ENCODE measurements at places on chromosomes 1 and 21.

DNA sequence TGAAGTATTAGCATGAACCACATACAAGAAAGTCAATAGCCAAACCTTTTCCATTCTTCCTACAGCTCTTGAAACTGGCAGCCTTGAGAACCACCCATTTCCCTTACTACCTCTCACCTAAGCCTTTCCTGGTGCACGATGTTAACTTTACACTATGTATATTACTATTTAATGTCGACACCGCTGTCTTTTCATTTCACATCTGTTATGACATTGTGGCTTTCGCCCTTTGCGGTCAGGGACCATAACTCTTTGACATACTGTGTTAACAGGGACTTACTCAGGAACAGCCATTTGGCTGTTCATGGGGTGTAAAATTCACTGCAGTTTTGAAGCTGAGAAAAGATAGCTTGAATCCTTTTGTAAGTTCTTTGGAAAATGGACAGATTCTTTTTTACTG lies 21.1 kb upstream of the GPR88 start:
- no peak for DNase-seq

DNA sequence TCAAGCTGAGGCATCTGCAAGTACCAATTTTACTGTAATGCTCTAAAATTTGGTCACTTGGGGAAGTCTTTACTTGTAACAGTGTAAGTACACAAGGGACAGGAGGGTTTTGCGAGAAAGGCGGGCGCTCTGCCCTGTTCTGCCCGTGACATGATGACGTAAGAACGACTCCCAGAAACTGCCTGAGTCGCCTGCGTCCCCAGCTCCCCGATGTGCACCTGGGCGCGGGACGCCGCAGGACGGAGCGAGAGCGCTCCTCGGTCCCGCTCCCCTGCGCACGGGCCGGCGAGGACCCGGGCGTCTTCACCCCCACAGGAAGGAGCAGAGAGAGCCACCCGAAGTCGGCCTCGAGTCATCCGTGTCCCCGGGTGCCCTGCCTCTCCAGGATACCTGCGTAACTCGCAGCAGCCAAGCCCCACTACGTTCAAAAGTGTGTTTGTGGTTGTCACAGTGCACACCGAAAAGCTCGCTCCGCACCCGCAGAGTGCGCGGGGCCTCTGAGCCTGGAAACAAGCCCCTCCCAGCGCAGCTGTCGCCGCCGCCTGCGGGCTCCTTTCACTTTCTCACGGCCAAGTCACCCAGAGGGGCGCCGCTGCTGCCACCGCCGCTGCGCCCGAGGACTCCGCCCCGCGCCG lies 3.3 kb upstream of the ZBTB18 start:
- no peak for DNase-seq

DNA sequence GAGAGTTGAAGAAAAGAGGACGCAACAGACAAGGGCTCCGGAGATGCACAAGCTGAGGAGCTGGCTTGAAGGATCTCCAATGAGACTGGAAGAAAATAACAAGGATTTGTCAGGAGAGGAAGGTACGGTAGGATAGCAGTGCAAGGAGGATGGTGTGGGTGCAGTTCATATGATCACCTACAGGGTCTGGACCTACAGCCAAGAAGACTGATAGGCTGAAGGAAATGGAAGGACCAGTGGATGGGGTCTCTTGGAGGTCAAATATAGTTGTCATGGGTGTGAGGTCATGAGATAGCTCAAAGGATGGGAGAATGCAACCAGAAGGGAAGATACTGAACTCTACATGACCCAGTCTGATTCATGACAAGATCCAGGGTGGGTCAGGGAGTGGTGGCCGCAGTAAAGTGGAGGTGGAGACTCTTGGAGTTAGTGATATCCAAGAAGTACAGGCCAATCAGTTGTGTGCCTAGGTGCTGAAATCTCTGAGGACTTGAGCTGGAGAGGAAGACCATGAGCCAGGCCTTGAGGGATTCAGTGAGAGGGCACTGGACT lies 15.3 kb upstream of the KANK4 start:
- DNase-seq: no peak

GRCh38 chr1:145956781-145957442 lies 905 bp downstream of the LIX1L start:
- no peak for DNase-seq

DNA sequence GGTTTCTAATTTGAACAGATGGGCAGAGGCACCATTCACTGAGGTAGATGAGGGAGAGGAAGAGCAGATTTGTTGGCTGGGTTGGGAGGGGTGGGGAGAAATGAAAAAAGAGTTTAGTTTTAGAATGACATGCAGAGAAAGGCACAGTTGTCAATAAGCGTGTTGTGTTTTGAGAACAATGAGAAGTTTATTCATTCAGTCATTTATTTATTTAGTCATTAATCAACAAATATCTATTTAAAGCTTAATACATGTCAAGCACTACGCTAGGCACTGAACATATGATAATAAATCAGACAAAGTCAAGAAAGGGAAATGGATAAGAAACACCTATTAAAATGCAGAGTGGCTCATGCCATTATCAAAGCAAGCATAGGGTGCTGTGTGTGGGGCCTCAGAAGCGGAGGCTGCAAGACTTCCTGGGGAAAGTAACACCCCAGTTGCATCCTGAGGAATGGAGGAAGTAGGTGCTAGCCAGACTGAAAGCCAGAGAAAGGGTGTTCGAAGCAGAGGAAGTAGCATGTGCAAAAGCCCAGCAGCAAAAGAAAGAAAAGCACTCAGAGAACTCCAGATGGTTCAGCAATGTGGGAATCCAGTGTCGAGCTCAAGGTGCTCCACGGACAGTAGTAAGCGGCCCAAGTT lies 114.1 kb downstream of the RNF220 start:
- DNase-seq: no peak

DNA sequence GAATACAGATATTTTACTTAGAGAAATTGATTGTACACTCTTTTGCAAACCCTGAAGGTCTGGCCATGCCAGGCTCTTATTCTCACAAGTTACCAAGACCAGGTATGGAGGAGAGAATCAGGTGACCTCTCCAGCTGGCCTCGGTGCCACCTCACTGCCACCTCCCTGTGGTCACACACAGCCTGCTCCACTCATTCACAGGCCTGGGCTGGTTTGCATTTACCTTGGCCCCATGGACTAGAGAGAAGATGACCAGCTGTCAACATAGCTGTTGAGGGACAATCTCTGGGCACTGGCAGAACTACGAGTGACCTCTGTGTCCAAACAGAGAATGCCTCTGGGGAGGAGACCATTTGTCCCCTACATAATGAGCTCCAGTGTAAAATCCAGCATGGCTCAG lies 291.2 kb upstream of the RUNX1 start:
- DNase-seq: no peak

GRCh38 chr1:156417401-156418020 lies 48.5 kb downstream of the RHBG start:
- DNase-seq: no peak

GRCh38 chr1:184419350-184420161 lies 32.7 kb downstream of the C1orf21 start:
- no peak for DNase-seq

DNA sequence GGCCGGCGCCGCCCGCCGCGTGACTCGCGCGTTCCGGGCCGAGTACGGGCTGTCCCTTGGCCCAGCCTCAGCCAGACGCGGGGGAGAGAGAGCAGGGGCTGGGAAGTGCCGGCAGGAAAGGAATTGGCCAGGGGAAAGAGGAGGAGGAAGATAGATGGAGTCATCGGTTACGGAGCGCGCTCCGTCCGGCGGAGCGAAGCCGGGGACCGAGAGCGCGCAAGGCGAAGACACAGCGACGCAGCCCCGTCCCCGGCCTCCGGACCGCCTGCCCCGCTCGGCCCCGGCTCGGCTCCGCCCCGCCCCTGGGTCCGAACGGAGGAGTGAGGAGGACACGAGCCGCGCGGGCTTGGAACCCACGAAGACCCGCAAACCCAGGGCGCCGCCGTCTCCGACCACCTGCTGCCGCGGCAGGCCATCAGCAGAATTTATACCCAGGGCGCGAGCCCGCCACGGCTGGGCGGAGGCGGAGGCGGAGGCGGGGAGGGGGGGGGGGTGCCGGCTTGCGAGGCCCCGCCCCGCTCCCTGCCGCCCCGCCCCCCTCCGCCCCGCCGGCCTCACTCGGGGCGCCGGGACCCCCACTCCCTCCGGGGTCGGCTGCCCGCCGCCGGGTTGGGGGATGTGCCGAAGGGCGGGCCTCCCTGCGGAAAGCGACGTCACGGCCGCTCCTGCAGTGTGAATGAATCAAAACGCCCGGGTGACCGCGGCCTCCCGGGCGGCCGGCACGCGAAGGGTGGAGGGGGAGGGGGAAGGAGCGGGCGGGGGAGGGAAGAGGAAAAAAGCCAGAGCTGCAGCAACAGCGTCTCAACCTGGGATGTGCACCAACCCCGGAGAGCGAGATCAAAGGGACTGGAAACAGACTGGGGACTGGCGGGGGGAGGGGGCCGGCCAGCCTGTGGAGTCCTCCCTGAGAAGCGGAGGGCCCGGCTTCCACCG lies at the start of gene LHX4:
TSS of gene LHX4 (plus strand) at position 782 of the 933 bp plus-strand sequence. CDS start 266 bp downstream, outside the sequence.
- no peak for DNase-seq

GRCh38 chr21:38990424-38990794 lies 184.7 kb downstream of the ETS2 start:
- DNase-seq: no peak

GRCh38 chr1:204344665-204345355 lies 14.9 kb downstream of the PLEKHA6 start:
- DNase-seq: no peak

DNA sequence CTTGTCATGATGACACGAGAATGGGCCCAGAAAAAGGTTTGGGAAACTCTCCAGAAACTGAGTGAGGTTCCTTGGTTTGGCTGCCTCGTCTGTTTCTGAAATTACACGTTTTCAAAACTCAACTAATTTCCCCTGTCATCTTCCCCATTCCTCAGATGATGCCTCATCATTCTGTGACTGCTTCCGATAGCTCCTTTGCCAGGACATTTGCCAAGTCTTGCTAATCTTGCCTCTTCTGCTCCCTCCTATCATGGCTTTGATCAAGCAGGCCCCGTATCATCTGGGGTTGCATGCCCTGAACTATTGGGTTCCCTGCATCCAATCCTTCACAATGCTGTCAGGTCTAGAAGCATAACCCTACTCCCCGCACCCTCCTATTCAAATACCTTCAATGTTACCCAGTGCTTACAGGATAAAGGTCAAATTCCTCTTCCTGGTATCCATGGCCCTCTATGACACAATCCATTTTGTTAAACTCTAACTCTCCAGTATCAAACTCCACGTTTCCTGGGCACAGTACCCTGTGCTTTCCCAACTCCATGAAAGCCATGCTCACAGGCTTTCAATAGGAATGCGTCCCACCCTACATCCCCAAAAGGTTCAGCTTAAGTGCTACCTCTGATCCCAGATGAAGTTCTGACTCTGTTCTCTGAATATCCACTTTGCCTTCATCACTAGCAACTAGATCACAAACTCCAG lies 22.2 kb upstream of the TMEM200B start:
- no peak for DNase-seq

GRCh38 chr1:30609336-30609998 lies 113.9 kb downstream of the MATN1 start:
- DNase-seq: no peak

GRCh38 chr1:83905315-83905907 lies 93.5 kb downstream of the TTLL7 start:
- no peak for DNase-seq

GRCh38 chr1:177966199-177966598 lies 3.7 kb downstream of the SEC16B start:
- DNase-seq: no peak

DNA sequence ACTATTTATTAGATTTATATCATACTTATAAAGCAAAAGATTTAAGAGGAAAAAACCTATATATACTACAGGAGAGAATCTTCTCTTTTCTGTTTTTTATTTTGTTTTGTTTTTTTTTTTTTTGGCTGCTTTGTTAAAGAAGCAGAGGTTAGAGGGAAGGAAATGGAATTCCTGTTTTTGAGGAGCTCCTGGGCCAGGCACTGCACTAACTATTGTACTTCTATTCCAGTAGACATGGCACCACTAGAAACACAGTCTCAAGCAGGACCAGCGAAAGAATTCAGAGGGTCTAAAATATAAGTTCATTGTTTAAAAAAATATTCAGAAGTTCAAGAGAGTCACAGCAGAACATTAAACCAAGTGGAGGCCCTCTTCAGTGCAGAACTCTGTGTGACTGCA lies 54.7 kb upstream of the CNN3 start:
- no peak for DNase-seq

DNA sequence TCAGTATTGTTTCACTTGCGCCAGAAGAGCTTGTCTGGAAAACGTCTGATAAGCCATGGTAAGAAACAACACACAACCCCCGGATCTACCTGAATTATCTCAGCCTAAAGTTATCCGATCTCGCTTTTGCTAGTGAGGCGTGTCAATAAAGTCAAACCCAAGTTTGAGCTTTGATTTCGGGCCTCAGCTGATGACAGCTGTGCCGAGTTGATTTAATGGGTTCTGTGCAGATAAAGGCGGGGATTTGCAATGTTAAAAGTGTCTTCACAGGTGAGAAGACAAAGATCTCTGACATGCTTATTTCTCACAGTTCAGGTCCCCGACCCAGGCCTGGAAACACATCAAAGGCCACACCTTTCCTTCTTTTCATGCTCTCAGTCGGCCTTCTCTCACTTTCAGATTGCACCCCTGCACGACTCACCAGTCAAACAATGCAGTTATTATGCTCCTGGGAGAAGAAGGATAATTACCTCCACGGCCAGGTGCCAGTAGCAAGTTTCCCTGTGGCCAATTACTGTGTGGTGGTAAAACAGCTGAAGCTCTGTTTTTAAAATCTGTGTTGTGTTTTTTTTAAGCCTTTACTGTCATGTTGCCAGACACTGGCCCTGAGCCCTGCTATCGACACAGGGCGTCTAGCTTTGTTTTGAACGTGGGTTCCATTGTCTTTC lies 245.3 kb upstream of the RUNX1 start:
- no peak for DNase-seq

DNA sequence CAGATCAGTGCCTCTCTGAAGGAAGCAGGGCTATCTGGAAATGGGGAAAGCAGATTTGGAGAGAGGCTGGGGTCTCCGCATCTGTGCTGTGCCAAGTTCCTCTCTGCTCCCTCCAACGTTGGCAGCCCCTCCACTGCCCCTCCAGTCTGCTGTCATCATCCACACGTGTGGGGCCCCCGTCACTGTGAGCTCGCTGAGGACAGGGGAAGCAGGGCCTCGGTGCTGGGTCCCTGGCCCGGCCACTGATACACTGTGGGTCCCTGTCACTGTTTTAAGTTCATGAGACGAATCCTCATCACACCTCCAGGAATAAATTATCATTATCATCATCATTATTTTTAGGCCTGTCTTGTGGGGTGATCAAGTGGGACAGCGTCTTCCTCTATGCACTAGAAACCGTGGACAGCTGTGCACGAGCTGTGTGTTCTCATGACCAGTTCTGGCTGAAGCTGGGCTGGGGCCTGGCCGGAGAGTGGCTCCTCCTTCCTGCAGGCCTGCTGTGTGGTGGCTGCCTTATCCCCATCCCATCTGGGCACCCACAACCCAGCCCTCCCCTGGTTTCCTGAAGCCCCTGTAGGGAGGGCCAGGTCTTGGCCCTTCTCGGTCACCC lies 52.2 kb downstream of the DMRTB1 start:
- DNase-seq: no peak

DNA sequence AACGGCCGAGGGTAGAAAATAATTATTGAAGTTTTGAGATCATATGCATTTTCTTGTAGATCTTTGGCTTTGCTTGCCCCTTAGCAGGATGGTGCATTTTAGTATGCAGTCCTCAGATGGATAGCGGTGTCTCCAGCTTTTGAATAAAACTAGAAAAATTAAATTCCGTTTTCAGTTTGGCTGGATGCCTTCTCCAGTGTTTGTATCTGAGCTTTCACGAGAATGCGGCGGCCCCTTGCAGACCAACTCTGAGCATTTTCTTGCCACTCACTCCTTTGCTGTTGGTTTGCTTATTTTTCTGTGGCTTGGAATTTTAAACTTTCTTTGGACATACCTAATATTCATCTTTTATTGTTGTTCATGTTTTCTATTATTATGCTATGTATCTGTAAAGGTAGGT lies 192.6 kb downstream of the NFIA start:
- DNase-seq: no peak

- DNase-seq: no peak
Measured at GRCh38 chr1:159307346-159308020, 5.3 kb downstream of the FCER1A start.
